Liver (tissue), 10 donors: ENCODE measurements at places on chromosomes 7 and 10. TPM values are rescaled to one million over a fixed set of nuclear protein-coding genes. Genes with fewer than 3 reads are reported as not detected.

PDK4 gene
- 6.3 TPM for total RNA-seq

FRMD4A gene
- 17.1 TPM for total RNA-seq

HDAC9 gene
- total RNA-seq: 10.1 TPM

WNT8B gene
- total RNA-seq: not detected

GRCh38 chr10:71804077-71804476, 30.8 kb upstream of the VSIR start:
- DNase-seq: no peak

DNA sequence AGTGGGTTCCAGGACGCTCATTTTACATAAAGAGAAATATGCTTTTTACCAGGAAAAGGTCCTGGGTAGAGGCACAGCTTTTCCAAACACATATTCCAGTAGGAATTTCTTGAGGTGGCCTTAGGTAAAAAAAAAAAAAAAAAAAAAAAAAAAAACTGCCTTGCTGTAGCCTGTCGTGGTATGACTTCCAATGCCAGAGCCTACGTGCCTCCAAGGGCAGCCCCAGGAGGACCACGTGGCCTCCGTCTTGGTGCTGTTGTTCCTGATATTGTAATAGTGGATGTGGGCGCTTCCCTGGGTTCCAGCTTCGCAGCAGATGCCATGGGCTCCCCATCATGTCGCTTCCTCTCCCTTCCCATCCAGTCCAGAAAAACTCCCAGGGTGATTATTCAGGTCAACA, 49.3 kb downstream of the PRKAG2 start:
- no peak for DNase-seq

- DNase-seq: no peak
Observed at GRCh38 chr7:154914996-154915380, 87.9 kb downstream of the PAXIP1 start.

DNA sequence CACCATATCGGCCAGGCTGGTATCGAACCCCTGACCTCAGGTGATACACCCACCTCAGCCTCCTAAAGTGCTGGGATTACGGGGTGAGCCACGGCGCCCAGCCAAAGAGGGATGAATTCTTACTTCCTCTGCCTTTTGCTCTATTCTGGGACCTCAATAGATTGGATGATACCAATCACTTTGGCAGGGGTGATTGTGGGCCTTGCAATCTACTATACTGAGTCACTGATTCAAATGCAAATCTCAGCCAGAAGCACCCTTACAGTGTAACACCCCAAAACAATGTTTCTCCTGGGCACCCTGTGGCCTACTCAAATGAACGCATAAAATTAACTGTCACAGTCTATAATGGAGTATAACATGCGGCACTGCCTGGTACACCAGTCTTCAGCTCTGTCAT, 596.7 kb upstream of the LRRTM3 start:
- no peak for DNase-seq

DNA sequence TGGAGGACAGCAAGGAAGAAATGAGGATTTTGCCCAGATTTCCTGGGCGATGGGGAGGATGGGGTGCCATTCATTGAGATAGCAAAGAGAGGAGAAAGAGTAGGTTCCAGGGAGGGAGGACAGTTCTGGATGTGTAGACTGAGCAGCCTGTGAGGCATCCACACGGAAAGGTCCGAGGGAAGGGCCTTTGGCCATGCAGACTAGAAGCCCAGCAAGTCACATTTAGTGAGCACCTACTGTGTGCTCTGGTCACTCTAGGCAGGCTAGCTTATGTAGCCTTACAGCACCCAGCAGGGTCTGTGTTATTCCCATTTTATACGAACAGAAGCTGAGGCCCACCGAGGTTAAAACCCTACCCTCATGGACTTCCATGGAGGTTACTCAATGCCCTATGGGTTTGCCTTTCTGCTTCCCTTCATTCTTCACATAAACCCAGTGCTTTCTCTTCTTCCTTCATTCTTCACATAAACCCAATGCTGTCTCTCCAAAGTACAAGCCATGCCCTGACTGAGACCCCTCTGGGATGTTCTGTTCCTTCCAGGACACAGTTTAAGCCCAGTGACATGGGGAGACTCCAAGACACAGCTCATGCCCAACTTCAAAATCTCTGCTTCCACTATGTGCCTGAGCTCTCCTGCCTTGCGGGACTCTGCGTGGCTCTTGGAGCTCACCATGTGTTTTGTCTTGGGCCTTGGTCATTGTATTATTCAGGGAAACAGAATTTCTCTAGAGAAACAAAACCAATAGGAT, 13.7 kb downstream of the IL2RA start:
- DNase-seq: no peak
